ENCODE measurements at places on chromosomes 7 and 10.

GRCh38 chr10:50410066-50410811 is 158.9 kb upstream of the ASAH2 start:
- DNase-seq: no peak

DNA sequence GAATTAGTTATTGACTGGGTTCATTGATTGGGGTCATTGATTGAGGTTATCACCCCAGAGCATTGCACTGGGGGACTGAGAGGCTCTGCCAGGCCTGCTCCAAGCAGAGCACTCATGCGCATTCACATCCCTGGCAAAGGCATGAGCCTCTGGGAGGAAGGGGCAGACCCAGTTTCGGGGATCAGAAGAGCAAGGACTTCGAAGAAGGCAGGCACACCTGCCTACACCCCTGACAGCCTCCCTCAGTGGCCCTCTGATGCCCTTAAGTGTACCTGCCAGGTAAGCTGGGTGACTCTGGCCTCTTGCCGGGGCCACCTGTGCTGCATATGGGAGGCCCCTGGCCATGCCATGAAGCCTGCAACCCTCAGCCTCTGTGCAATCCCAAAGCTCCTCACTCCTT is 181.1 kb downstream of the PTPN20 start:
- no peak for DNase-seq

DNA sequence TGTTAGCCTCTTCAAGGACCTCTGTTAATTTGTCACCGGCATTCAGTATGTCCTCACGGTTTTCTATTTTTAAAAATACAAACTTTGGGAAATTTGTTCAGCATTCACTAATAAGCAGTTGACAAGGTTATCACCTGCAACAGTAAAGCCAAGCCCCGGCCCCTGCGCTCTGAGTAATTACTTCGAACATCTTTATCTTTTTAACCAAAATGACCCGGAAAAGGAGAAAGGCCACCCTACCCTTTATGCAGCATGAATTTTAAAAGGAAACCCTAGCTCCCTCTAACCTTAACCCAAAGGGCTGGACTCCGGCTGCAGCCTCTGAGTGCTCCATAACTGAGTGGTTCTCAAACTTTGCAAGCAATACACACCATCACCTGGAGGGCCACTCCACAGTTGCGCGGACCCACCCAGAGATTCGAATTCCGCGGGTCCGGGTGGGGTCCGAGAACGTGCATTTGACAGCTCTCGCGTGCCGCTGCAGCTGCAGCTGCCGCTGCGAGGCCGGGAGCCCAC is 940 bp downstream of the NSMCE4A start:
- no peak for DNase-seq

- DNase-seq: no peak
Observed at GRCh38 chr7:151132461-151133205, 34.9 kb downstream of the GBX1 start.

DNA sequence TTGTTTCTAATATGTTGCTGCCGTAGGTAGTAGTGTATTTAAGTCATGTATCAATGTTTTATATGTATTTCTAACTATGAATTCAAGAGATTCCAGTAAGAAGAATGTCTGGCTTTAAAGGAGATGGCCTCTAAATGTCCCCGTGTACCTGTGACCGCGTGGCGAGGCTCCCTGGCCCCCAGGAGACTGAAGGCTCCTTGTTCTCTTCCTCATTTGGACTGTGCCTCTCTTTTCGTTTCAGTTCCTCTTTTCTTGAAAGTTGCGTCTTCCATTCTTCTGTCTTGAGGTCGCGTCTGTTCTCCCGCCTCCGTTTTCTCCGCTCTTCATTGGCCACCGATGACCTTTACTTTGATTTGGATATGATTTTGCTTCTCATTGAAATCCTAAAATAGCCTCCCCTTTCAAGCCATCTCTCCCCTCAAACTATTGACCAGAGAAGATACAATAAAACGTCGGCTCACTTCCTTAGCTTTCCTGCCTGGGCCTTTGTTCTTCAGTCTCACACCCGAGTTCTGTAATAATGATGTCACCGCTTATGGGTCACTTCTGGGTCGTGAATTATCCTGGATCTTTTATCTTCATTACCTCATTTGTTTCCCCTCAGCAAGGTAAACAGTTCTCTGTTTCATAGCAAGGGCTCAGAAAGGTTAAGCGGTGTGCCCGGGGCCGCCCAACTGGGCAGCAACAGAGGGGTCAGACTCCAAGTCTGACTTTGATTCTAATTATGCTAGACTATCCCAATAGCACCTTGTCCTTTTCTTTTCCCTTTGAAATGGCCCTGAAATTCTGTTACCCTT is 28.7 kb downstream of the WIPI2 start:
- no peak for DNase-seq

GRCh38 chr10:120156614-120157274 is 264.2 kb downstream of the SEC23IP start:
- no peak for DNase-seq

GRCh38 chr10:117503244-117504205 is 39.0 kb upstream of the EMX2 start:
- DNase-seq: no peak

- DNase-seq: no peak
Observed at GRCh38 chr10:32273336-32273735, 73.6 kb downstream of the EPC1 start.
